CD8-positive, alpha-beta memory T cell (primary cell): ENCODE measurements at places on chromosomes 13 and 19. TPM values are rescaled to one million over a fixed set of nuclear protein-coding genes. Genes with fewer than 3 reads are reported as not detected.

The PDE4C gene
- not detected for total RNA-seq

The ZNF709 gene
- 2.5 TPM for total RNA-seq

The ZNF69 gene
- 2.0 TPM for total RNA-seq

The NLRP11 gene
- 0.07 TPM for total RNA-seq

The ESD gene
- 91.9 TPM for total RNA-seq

The CALM3 gene
- total RNA-seq, result 465 TPM

The IGFL2 gene
- not detected for total RNA-seq

The PABPC3 gene
- total RNA-seq, result 0.97 TPM

The LGALS7 gene
- not detected for total RNA-seq

The ZNF99 gene
- not detected for total RNA-seq

The RUVBL2 gene
- total RNA-seq, result 159 TPM

The SERTM1 gene
- not detected for total RNA-seq

The FFAR1 gene
- not detected for total RNA-seq

The ZNF66 gene
- total RNA-seq, result 7.4 TPM

The GAPDHS gene
- total RNA-seq, result not detected

The CEACAM20 gene
- total RNA-seq, result not detected

The SHISA7 gene
- not detected for total RNA-seq

The CD209 gene
- total RNA-seq, result 0.28 TPM

The ZNF793 gene
- 3.9 TPM for total RNA-seq

The ZNF625 gene
- 3.3 TPM for total RNA-seq

The CAMSAP3 gene
- 0.31 TPM for total RNA-seq

The F10 gene
- not detected for total RNA-seq

The IL17D gene
- total RNA-seq, result 0.98 TPM

The DIAPH3 gene
- total RNA-seq, result 14.6 TPM

The ZNF571 gene
- total RNA-seq, result 2.2 TPM
